ENCODE measurements at places on chromosomes 2 and 18. TPM values are rescaled to one million over a fixed set of nuclear protein-coding genes. Genes with fewer than 3 reads are reported as not detected.

Gene COL4A4
- 6.3 TPM for total RNA-seq

Gene CBLN2
- not detected for total RNA-seq

DNA sequence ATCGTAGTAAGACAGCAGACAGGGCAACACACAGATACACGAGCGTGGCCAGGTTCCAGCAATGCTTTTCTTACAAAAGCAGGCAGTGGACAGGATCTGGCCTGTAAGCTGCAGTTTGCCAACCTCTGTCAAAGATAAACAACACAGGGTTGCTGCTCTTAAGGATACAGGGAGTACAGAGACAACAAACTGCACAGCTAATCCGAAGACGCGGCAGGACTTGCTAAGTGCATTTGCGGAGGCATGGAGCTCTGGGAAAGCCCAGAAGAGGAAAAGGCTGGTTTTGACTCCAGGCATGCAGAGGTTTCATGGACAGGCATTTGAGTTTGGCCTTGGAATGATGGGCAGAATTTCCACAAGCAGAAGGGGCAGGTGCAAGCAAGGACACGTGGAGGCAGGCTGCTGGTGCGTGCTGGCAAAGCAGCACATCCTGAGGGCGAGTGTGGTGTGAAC lies 24.4 kb downstream of the SERTAD2 start:
- no peak for DNase-seq

Gene WDSUB1
- 3.5 TPM for total RNA-seq

DNA sequence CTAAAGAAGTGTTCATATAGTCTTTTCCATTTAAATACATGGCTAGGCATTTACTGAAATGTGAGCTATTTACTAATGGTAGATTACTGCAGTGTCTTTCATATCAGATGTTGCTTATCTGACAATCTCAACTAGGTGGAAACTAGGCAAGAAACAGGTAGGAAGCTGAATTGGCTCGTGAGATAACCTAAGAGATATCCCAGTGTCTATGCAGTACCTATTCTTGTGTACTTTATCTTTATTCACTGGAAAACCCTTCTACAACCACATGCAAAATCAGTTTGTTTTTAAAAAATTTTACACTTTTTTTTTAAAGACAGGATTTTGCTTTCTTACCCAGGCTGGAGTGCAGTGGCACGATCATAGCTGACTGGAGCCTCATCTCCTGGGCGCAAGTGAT lies 63.8 kb downstream of the PLCL1 start:
- no peak for DNase-seq

Gene UPP2
- total RNA-seq = not detected

Gene RTKN
- total RNA-seq = 55.6 TPM

DNA sequence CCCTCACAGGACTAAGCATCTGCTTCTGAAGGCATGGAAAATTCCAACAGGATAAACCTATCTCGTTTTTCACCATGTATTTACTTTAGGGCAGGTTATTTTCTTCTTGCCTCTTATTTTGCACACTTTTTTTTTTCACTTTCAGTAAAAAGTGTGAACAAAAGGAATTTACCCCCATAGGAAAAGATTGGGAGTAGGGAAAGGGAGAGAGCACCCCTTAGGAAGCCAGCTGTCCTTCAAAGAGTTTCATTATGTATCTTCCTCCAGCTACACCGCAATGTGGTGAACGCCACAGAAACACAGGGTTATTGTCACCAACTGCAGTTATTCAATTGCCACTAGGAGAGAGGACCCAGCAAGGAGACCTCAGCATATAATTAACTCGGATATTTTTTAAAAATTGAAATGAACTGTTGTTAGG lies 286.2 kb upstream of the VRK2 start:
- DNase-seq = no peak

DNA sequence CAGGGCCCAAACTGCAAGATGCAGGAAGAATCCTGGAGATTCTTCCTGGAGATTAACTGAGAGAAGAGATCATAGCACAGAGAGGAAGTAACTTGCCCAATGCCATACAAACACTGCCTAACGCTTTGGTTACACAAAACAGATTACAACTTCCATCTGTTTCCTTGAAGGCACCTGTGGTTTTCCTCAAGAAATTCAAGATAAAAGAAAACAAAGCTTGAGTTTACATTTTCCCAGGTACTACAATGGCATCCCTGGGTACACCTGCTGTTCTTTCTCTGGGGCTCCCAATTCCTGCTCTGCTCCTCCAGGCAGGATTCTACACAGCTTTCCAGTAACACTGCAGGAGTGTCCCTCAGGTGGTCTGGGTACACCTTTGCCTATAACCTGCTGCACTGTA lies 781.9 kb upstream of the ID2 start:
- DNase-seq = no peak

GRCh38 chr2:101623031-101623521 lies 74.4 kb upstream of the MAP4K4 start:
- no peak for DNase-seq

- DNase-seq = no peak
These were observed 14.1 kb downstream of the TLK1 start for GRCh38 chr2:171146633-171147032.

GRCh38 chr2:220101980-220102379 lies 474.6 kb downstream of the SLC4A3 start:
- no peak for DNase-seq

DNA sequence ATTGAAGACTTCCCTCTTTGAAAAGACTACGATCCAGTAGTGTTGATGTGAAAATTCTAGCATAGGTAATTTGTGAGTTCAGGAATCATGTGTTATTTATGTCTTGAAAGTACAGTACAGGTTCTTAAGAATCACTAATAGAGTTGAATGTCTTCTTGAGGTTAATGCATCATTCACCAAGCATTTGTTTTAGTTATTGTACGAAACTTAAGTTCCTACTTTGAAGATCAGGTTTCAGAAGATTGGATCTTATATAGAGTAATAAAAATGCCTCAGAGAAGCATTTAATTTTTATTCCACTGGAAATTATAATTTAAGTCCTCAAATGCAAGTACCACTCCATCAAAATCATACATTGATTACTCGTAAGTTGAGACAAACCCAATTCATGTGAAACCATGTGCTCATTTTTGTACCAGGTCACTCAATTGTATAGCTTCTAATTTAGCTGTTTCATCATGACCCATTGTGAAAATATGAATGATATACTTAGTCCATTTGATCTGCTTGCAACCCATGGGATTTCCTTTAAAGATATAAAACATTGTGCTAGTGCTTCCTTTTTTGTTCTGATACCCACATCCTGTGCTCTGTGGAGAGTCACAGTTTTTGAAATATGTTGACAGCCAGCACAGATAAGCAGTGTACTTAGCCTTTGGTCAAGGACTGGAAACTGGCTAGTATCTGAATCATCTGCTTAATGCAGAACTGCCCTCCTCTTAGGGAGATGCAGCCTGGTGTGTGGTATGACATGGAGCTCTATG lies 22.5 kb upstream of the RAB27B start:
- no peak for DNase-seq

DNA sequence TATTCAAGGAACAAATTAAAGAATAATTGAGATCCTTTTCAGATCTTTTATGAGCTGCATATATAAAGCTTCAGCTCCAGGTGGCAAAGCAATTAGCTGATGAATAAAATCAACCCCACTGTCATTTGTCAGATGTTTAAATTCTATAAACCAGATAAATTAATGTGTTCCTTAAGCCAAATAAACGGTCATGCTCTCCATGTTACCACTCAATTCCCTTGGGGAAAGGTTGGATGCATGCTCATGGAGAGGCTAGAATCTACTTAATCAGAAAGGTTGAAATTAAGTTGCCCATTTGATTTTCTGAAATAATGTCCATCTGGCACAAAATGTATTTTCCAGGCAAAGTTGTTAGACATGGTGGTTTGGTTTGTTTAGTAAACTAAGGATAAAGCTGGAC lies 282.5 kb upstream of the SPRED2 start:
- no peak for DNase-seq

Gene ZC3H6
- total RNA-seq = 8.6 TPM

- no peak for DNase-seq
These were observed 560.9 kb downstream of the LRP1B start for GRCh38 chr2:141569941-141570340.
